ENCODE measurements at places on chromosomes 13 and 19.

DNA sequence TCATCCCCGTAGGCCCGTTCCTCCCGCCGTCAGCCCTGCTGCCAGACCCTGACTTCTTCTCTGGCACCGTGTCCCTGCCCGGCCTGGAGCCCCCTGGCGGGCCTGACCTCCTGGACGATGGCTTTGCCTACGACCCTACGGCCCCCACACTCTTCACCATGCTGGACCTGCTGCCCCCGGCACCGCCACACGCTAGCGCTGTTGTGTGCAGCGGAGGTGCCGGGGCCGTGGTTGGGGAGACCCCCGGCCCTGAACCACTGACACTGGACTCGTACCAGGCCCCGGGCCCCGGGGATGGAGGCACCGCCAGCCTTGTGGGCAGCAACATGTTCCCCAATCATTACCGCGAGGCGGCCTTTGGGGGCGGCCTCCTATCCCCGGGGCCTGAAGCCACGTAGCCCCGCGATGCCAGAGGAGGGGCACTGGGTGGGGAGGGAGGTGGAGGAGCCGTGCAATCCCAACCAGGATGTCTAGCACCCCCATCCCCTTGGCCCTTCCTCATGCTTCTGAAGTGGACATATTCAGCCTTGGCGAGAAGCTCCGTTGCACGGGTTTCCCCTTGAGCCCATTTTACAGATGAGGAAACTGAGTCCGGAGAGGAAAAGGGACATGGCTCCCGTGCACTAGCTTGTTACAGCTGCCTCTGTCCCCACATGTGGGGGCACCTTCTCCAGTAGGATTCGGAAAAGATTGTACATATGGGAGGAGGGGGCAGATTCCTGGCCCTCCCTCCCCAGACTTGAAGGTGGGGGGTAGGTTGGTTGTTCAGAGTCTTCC is 1.3 kb upstream of the CLASRP start:
- no peak for DNase-seq

GRCh38 chr19:18391509-18392075 is 5.6 kb downstream of the GDF15 start:
- no peak for DNase-seq

DNA sequence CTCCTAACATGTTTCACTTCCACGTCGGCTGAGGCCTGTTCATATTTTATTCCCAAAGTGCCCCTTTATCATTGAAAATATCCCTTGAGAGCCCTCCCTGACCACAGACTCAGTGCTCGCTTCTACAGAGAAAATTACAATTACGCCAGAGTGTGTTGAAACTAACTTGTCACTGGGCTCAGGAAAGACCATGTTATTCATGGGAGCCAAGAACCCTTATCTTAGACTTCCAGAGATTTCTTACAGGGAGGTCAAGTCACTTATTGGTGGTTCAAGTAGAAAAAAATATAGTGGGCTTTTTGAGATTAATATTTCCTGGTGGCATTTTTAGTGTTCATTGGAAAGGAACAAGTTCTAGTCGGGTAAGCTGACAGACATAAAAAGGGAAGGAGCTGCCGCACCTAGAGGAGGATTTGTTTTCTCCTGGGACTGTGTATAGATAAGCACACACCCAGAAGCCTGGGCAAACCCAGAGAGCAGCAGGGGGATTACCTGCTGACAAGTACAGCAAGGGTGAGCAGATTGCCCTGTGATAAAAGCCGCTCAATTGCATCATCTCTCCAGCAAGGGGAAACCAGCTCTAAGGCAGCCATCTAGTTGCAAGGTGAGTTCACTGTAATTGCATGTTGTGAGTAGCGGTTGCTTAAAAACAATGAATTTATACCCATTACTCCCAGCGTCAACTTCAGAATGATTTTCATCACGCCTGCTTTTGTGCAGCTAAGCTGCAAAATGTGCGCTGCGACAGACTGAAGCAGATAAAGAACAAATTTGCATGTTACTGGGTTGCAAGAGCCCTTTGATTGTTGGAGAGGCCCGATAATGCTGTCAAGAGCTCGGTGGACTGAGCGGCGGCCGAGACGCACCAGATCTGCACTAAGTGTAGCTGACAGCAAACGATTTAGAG is 46.2 kb downstream of the DCT start:
- no peak for DNase-seq

GRCh38 chr19:54133312-54133956 is 4.1 kb upstream of the CNOT3 start:
- no peak for DNase-seq
